Pancreas (tissue), 10 donors: ENCODE measurements at places on chromosomes 3 and 15. TPM values are rescaled to one million over a fixed set of nuclear protein-coding genes. Genes with fewer than 3 reads are reported as not detected.

GRCh38 chr15:70320482-70320881 lies 222.8 kb upstream of the TLE3 start:
- no peak overlapping the region for H3K27ac ChIP-seq
- no peak overlapping the region for H3K4me3 ChIP-seq
- H3K36me3 ChIP-seq: no peaks in the 10 kb centered on the region
- H3K27me3 ChIP-seq: no peaks in the 10 kb centered on the region
- H3K4me1 ChIP-seq: no peaks in the 10 kb centered on the region
- no peak for DNase-seq

DNA sequence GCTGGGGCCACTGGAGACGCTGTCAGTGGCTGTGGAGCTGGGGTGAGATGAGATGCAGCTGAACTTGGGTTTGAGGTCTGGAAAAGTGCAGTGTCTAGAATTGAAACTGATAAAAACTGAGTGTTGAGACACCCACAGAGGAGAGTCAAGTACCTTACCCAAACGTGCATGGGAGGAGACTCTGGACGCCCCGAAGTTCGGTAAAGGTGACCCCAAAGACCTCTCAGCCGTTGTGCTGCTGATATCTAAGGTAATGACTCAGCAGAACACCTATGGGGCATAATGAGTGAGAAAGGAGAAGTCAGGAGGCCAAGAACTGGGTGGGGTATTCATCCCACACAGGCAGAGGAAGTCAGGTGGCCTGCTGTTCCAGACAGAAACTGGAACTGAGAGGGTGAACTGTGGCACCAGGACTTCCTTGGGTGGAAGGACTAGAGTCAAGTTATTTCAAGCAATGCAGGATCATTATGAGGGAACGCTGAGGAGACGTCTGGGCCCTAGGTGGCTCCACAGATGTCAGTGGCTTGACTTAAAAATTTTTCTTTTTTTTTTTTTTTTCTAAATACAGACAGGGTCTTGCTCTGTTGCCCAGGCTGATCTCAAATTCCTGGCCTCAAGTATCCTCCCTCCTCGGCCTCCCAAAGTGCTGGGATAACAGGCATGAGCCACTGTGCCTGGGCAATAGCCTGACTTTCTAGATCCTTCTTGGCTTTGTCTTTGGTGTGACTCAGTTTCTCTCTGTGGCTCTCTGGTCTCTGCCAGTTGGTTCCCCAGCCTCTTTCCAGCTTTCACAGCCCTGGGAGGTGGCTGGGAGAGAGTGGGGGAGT lies 67.6 kb upstream of the GCNT3 start:
- H3K36me3 ChIP-seq: no peaks in the 10 kb centered on the region
- no peak for DNase-seq
- no peak overlapping the region for H3K27ac ChIP-seq
- no peaks in the 10 kb centered on the region for H3K27me3 ChIP-seq
- H3K4me3 ChIP-seq: no peak overlapping the region
- H3K4me1 ChIP-seq: no peaks in the 10 kb centered on the region

DNA sequence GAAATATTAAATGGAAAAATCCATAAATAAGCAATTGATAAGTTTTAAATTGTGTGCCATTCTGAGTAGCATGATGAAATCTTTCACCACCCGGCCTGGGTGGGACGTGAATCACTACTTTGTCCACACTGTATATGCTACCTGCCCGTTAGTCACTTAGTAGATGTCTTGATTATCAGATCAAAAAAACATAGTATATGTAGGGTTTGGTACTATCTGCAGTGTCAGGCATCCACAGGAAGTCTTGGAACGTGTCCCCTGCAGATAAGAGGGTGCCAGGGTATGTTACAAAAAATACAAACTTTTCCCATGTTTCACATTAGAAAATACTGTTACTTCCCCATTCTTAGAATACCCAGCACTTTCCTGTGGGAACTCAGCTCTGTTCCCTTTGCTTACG lies 35.2 kb downstream of the FAM81A start:
- H3K4me1 ChIP-seq: no peaks in the 10 kb centered on the region
- H3K36me3 ChIP-seq: no peaks in the 10 kb centered on the region
- DNase-seq: no peak
- no peak overlapping the region for H3K27ac ChIP-seq

DNA sequence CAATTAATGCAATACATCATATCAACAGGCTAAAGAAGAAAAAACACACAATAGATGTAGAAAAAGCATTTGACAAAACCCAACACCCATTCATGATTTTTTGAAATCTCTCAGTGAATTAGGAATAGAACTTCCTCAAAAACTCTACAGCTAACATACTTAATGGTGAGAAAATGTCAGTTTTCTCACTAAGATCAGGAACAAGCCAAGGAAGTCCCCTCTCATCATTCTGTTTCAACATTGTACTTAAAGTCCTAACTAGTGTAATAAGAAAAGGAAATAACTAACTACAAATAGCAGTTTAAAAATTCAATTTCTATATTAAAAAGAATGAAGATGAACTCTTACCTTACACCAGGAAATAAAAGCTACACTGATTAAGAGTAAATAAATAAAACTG lies 77.8 kb downstream of the DCLK3 start:
- H3K27me3 ChIP-seq: no peaks in the 10 kb centered on the region
- DNase-seq: no peak
- no peaks in the 10 kb centered on the region for H3K36me3 ChIP-seq
- H3K27ac ChIP-seq: no peak overlapping the region
- H3K4me1 ChIP-seq: no peaks in the 10 kb centered on the region

GRCh38 chr3:63386568-63386967 lies 108.5 kb downstream of the SYNPR start:
- no peaks in the 10 kb centered on the region for H3K36me3 ChIP-seq
- DNase-seq: no peak
- no peaks in the 10 kb centered on the region for H3K4me1 ChIP-seq
- no peaks in the 10 kb centered on the region for H3K27me3 ChIP-seq

The TIGIT gene
- total RNA-seq: 0.23 TPM

The PRRT3 gene
- total RNA-seq: 1.3 TPM

The GOLGA8K gene
- 1.1 TPM for total RNA-seq

- no peaks in the 10 kb centered on the region for H3K27me3 ChIP-seq
- H3K36me3 ChIP-seq: no peaks in the 10 kb centered on the region
Measured at GRCh38 chr15:65914981-65915925, 46.0 kb downstream of the RAB11A start.

GRCh38 chr3:122508135-122508914 lies 6.4 kb downstream of the KPNA1 start:
- H3K27me3 ChIP-seq: no peaks in the 10 kb centered on the region
- H3K4me3 ChIP-seq: no peak overlapping the region
- H3K36me3 ChIP-seq: no peaks in the 10 kb centered on the region
- peaks cover 47% of the 10 kb centered on the region for H3K4me1 ChIP-seq

The LINGO1 gene
- total RNA-seq: 1.3 TPM

The CLDN16 gene
- 0.12 TPM for total RNA-seq

The RBP2 gene
- total RNA-seq: not detected

The ALDH1A3 gene
- 16.3 TPM for total RNA-seq

The TMOD2 gene
- 6.8 TPM for total RNA-seq

DNA sequence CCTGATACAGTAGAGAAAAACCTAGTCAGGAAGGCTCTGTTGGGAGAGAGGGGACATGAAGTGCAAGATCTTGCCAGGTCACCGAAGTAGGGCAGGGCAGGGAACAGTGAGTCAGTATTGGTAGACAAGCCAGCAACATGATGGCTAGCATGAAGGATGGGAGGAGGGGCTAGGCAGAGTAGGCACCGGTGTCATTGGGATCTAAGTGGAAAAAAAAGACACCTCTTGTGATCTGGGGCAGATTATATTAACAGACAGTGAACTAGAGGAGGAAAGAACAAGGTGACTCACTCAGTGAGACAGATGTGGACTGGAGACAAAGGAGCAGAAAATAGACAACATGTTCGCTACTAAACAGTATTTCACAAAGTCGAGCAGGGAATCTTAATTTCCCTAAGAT lies 149.2 kb upstream of the SLC24A5 start:
- no peaks in the 10 kb centered on the region for H3K4me1 ChIP-seq
- no peak overlapping the region for H3K4me3 ChIP-seq
- no peaks in the 10 kb centered on the region for H3K27me3 ChIP-seq
- no peak overlapping the region for H3K27ac ChIP-seq
- DNase-seq: no peak

The CLRN1 gene
- total RNA-seq: not detected

DNA sequence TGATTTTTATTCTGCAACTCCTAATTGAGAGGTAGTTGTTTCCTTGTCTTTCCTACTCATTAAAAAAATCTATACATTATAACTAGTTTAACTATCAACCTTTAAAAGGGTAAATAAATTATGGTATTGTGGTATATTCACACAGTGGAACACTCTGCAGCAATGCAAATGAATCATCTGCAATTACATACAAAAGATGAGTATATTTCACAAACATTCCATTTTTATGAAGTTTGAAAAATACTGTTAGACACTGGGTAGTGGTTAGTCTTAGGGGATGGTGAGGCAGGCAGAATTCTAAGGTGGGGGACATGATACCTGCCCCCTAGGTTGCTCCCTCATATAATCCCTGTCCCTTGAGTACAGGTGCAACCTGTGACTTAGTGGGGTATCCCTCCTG lies 44.0 kb upstream of the MAGI1 start:
- no peak overlapping the region for H3K27ac ChIP-seq
- H3K4me1 ChIP-seq: no peaks in the 10 kb centered on the region
- H3K36me3 ChIP-seq: no peaks in the 10 kb centered on the region
- H3K27me3 ChIP-seq: no peaks in the 10 kb centered on the region
- no peak for DNase-seq

DNA sequence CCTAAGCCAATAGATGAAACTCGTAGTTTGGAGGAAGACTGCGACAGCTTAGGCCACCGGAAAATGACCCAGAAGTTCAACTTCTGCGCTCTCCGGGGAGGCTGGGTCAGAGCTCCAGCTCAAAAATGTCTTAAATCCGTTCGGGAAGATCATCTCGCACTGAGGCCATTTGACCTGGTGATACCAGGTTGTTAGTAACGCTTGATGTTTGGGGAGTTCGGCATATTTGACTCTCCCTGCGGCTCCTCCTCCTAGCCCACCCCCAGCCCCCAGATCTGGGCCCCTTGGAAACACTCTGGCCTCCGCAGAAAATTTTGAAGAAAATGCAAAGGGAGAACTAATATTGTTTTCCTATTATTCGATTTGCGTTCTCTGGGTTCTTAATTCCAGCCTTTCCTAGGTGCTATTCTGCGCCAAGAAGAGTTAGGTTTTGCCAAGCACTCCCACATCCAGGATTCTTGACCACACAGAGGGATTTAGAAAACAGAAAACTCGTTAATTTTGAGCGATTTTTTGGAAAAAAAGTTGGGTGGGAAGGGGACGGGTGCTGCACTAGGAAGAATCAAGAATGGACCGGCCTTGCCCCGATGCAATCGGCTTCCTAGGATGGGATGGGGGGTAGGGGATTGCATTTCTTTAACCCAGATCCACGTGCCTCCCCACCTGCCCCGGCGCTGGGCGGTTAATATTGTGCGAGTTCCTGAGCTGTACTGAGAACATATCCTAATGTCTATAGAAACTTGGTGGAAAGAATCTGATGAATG lies 50.0 kb downstream of the ZIC4 start:
- H3K27me3 ChIP-seq: peaks cover 77% of the 10 kb centered on the region
- DNase-seq: no peak
- H3K4me3 ChIP-seq: no peak overlapping the region

GRCh38 chr15:66629817-66630576 lies 64.2 kb upstream of the LCTL start:
- no peaks in the 10 kb centered on the region for H3K27me3 ChIP-seq
- DNase-seq: no peak
- H3K27ac ChIP-seq: no peak overlapping the region
- no peak overlapping the region for H3K4me3 ChIP-seq
- no peaks in the 10 kb centered on the region for H3K4me1 ChIP-seq
- H3K36me3 ChIP-seq: no peaks in the 10 kb centered on the region

The ASB14 gene
- total RNA-seq: not detected

The TGM5 gene
- not detected for total RNA-seq

GRCh38 chr15:42413920-42414319 lies 54.6 kb downstream of the CAPN3 start:
- H3K4me3 ChIP-seq: no peak overlapping the region
- no peaks in the 10 kb centered on the region for H3K36me3 ChIP-seq
- no peaks in the 10 kb centered on the region for H3K27me3 ChIP-seq
- H3K27ac ChIP-seq: no peak overlapping the region
- H3K4me1 ChIP-seq: no peaks in the 10 kb centered on the region

DNA sequence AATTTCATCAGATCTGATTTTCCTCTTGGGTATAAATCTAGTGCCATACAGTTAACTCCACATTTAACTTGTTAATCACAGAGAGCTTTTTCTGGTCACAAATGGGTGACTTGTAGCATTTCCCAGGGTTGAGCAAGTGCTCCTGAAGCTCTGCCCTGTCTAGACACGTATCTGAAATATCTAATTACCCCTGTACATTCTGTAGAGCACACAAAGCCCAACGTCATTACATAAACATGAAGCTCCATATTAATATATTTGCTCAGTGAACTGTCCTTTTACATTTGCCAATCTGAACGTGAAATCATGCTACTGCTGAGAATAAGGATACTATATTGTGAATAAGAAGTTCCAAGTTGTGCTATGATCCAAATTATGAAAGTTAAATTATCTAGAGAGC lies 49.0 kb downstream of the THBS1 start:
- no peak for DNase-seq
- no peak overlapping the region for H3K27ac ChIP-seq
- H3K36me3 ChIP-seq: no peaks in the 10 kb centered on the region

DNA sequence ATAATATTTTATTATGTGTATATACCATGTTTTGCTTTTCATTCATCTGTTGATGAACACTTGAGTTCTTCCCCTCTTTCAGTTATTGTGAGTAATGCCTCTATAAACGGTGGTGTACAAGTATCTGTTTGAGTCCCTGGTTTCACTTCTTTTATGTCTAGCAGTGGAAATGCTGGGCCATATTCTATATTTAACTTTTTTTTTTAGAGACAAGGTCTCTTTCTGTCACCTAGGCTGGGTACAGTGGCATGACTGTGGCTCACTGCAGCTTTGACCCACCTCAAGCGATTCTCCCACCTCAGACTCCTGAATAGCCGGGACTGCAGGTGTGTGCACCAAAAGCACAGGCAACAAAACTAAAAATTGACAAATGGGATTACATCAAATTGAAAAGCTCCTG lies 19.9 kb downstream of the GOLM2 start:
- no peak overlapping the region for H3K27ac ChIP-seq
- H3K4me3 ChIP-seq: no peak overlapping the region
- H3K4me1 ChIP-seq: peaks cover 6% of the 10 kb centered on the region

The GOLGA8S gene
- 1.2 TPM for total RNA-seq

DNA sequence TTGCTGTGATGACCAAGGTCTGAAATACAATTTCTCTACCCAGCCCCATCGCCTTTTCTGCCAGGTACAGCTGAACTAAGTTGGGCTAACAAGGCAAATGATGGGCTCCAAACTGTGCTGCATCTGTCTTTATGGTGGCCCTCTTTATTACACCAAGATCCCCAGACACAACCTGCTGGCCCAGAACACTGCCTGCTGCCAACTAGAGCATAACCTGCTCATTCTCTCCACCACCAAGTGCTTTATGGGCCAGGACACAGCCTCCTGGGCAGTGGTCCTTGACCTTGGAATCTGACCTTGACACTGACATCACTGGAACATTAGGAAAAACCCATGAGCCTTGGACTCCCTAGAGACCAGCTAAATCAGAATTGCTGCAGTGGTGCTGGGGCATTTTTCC lies 3.3 kb downstream of the LINS1 start:
- no peaks in the 10 kb centered on the region for H3K36me3 ChIP-seq
- no peak overlapping the region for H3K4me3 ChIP-seq
- no peak for DNase-seq
- no peaks in the 10 kb centered on the region for H3K27me3 ChIP-seq

The CHRM5 gene
- total RNA-seq: not detected
